ENCODE measurements at places on chromosomes 5 and 9.

GRCh38 chr9:107750741-107751566 is 261.4 kb upstream of the KLF4 start:
- DNase-seq: peak; percentile 32

DNA sequence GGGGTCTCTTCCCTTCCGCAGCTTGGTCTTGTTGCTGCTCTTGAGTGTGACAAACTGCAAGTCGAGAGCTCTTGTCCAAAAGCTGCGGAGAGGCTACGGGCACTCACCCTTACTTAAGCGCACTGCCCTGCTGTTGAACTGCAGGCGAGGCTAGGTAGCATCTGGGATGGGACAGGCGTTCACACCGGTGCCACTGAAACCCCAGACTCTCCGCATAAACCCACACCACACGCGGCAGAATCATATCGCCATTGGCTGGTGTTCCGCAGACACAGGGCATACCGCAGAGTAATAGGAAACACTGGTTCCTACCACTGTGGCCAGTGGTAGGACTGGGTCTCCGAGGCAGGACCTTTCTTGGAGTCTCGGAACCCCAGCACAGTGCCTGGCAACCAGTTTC is 2.2 kb upstream of the NPR3 start:
- no peak for DNase-seq

DNA sequence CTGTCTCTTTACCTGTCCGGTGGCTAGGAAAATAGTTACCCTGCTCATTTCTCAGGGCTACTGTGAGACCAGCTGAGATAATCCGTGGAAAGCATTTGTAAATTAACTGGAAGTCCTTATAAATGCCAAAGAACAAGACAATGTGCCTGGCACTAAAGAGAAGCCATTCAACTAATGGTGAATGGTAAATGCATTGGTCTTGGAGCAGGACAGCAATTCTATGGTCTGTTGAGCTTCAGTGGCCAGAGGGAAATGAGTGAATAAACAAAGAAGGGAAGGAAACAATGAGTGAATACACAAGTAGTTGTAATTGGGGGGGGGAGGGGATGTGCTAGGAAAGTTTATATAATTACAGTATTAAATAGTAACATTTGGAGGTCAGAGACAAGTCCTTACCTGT is 353.6 kb downstream of the SEMA5A start:
- no peak for DNase-seq

DNA sequence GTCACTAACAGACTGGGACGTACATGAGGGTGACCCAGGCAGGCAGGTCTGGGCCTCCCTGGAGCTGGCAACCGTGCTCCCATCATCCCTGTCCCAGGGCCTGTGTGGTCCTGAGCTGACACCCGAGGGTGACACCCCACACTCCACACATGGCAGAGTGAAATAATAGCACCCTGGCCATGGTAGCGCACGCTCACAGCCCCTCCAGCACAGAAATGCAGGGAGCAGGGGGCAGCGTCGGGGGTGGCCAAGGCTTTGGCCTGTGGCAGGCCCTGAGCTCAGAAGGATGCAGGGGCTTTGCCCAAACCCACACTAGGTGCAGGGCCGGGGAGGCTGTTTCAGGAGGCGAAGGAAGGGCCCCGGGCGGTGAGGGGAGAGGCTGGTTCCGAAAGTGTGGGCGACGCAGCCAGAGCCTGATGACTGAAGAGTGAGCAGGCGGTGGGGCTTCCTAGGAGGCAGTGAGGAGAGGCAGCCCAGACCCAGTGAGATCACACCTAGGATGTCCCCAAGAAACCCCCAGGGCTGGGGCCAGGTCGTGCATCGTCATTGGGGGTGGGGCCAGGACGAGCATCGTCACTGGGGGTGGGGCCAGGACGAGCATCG is 12.9 kb downstream of the OR2V2 start:
- DNase-seq: no peak

DNA sequence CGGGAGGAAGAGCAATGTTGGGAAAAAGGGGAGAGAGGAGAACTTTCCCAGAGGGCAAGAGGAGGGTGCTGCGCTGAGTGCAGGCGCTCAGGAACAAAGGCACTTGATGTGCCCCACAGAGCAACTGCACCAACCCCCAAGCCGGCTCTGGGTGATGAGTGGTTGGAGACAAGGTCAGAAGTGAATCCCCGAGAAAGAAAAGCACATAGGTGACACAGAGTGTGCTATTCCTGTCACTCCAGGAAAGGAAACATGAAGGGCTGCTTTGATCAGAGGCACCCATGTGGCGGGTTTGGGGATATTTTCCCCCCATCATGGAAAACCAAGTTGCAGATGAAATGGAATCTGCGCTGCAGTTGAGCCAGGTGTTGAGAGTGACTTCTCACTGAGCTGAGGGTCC is 20.7 kb upstream of the SLC25A48 start:
- no peak for DNase-seq

- no peak for DNase-seq
Observed at GRCh38 chr5:95184924-95185323, 100.0 kb downstream of the MCTP1 start.

- DNase-seq: no peak
Observed at GRCh38 chr5:180155365-180155926, 53.6 kb downstream of the RASGEF1C start.

DNA sequence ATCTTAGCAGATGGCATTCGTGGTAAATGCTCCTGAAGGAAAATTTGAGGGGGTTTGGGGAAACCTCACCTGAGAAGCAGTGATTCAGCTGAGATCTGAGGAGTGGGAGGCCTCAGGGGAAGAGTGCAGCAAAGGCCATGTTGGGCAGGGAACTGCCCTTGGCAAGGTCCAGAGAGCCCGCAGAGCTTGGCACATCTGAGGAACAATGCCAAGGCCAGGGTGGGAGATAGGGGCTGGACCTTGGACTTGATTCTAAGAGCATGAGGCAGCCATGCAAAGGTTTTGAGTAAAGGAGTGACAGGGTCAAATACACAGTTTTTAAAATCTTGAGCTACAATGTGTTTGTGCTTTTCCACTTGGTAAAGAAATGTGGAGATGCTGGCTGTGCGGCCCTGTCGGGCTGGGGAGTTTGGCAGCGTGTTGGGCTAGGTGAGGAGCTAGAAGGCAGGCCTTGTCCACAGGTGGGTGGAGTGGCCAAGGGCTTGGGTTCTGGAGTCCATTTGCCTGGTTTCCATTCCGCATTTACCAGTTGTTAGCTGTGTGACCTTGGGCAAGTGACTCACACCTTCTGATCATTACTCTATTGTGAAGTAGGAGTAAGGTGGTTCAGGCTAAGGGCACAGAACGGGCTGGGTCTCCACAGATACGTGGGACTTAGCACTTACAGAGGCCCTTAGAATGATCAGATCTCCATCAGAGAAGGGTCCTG is 6.1 kb downstream of the TBC1D13 start:
- no peak for DNase-seq

GRCh38 chr9:95653246-95653645 is 136.5 kb upstream of the PTCH1 start:
- no peak for DNase-seq

Data from NCI-H1105 (cell line).